Dorsolateral prefrontal cortex (tissue), 122 donors: ENCODE measurements at places on chromosomes 6 and 20. TPM values are rescaled to one million over a fixed set of nuclear protein-coding genes. Genes with fewer than 3 reads are reported as not detected.

- no peak for DNase-seq
These were observed 85.2 kb upstream of the PHACTR3 start for GRCh38 chr20:59518881-59519706.

GRCh38 chr6:3471711-3472110 lies 14.9 kb upstream of the SLC22A23 start:
- DNase-seq: no peak

DNA sequence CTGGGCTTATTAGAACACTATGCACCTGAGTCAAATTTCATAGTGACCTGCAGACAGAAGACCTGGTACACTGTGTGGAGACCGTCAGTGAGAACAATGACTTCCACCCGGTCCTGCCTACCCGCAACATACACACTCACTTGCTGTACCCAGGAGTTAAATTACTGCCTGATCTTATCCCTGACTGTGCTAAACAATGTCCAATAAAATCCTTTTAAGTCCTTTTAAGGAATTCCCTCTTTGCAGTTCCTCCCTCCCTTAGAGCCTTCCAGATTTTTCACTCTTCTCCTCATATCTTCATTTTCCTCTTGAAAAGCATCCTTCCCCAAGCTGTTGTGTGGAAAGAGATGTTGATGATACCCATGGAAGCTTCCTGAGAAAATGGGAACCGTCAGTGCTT lies 3.4 kb upstream of the KCNG1 start:
- no peak for DNase-seq

- no peak for DNase-seq
These were observed 20.7 kb downstream of the SYNJ2 start for GRCh38 chr6:158002249-158002950.

DNA sequence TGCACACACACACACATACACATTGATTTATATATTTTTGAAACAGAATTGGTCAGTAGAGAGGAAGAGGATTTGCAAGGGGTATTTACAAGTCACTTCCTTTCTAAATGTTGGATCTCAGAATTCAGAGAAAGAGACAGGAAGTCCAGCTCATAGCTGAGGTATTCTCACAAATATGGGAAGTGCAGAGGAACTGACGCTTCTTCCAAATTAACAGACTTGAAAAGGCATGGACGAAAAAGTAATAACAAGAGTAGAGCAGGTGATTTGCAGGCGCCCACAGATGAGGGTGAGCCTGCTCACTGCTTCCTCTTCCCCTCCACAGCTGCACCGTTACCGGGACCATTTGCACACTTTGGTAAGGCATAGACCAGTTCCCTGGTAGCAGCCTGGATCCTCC lies 246.4 kb downstream of the PHACTR1 start:
- DNase-seq: no peak

- DNase-seq: peak; percentile 32
These were observed 11.5 kb downstream of the ITPR3 start for GRCh38 chr6:33632558-33633039.

DNA sequence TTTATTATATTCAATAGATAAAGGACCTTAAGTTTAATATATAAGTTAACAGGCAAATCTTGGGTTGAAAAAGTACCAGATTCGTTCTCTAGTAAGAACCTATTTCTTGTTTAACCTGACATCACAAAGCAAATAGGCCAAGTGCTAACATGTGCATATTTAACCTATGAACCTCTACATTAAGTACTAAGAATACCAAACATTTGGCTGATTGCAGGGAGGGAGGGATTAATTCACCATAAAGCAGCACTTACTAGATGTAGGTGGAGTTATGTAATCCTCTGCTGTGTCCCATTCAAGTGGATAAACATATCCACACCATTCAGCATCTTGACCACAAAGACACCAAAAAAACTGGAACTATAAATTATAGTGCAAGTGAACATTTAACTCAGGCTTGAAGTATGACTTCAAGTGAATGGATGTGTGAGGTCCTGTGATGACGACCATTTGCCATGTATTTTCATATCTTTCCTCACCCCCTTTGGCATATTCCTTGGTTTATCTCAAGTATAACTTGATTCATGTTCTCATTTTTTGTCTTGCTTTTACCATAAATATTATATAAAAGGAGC lies 10.2 kb downstream of the STX11 start:
- no peak for DNase-seq

DNA sequence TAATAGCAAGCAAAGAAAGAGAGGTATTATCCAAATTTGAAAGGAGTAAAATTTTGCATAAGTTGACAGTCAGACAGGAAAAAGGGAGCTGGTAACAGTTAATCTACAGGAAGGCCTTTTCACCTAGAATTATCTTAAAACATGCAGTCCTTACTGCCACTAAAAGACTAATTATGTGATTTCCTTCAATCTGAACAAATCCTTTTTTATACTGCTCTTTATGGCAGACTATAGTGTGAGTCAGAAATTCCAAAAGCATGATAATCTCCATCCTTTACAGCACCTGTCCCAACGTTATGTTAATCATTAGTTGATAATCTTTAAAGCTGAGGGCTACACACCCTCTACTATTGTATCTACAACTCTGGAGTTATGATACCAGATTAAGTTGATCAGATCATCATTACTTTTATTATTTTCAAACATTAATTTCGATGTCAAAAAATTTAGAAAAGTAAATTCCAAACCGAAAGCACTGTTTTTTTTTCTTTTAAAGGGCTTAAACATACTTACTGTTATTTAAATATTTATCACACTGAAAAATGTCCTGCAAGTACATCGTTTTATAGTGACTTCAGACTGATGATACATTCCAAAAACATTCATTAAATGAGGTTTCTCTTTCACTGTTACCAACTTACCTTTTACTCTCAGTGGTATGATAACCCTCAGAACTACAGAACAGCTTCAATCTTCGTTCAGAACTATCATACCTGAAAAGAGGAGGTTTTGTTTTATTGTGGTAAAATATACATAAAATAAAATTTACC lies 33.2 kb upstream of the AKAP7 start:
- no peak for DNase-seq

DNA sequence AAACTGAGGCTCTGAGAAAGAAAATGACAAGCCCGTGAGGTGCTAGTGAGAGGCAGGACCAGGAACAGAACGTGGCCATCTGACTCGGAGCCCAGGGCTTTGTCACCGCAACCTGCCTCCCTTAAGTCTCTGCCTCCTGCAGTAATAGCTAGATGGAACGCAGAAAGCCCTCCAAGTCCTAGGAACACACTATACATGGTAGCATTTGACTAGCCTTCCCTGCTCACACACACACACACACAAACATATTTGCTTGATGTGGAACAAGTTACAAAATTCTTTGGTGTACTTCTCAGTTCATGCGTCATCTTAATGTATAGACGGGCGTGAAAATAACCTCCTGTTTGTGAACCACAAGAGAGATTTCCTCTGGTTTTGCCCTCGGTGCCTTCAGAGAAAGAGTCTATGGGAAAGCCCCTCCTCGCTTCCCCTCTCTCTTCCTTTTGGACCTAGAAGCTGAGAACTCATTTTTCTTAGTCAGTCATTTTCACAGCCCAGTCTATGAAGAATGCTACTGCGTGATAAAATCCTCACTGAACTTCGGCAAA lies 38.8 kb downstream of the C6orf52 start:
- no peak for DNase-seq

- DNase-seq: no peak
These were observed 481.9 kb downstream of the GJA1 start for GRCh38 chr6:121917263-121917829.

DNA sequence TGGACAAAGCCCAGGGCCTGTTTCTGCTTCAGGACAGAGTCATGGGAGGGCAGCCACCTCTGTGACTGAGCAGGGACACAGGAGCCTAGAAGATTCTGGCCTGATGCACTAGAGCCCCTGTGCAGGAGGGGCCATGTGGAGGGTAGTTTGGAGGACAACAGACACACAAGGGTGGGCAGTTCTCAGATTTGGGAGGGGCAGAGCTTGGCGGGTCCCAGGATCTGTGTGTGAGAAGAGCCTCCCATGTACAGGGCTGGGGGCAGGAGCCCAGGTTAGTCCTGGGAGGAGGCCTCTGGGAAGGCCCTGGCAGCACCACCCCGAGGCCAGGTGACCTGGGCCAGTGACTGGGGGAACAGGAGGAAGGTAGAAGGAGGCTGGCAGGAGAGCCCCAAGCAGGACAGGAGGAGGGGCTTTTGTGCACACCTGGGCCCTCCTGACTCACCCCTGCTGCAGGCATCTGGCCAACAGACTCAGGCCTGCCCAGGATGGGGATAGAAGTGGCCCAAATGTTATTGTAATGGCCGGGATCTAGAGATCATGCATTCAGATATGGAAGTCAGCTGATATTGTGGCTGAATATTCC lies 1.4 kb upstream of the ULBP3 start:
- DNase-seq: no peak

- no peak for DNase-seq
These were observed 55.2 kb upstream of the NOX3 start for GRCh38 chr6:155510879-155511278.

GRCh38 chr6:35181308-35181932 lies 32.3 kb upstream of the SCUBE3 start:
- DNase-seq: no peak

GRCh38 chr6:44122801-44123200 lies 4.5 kb downstream of the MRPL14 start:
- DNase-seq: no peak

GRCh38 chr20:12702312-12702711 lies 306.5 kb upstream of the SPTLC3 start:
- no peak for DNase-seq

GRCh38 chr6:159981071-159981402 lies 12.2 kb downstream of the IGF2R start:
- DNase-seq: no peak

DNA sequence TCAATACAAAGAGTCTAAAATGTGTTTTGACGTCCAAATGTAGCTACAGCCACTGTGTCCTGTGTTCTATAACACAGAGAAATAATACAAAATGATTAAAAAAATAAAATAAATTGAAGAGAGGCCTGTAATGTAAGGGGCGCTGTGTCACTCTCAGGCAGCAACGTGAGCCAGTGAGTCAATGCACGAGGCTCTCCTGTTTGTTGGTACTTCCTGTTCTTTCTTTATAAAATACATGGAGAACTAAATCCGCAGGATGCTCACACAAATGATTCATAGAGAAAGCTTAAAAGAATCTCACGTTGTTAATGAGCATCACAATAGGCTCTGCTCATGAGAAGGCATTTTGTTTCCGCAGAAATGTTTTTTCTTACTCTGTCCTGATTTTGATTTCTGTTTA lies 635.0 kb upstream of the AGPAT4 start:
- no peak for DNase-seq

DNA sequence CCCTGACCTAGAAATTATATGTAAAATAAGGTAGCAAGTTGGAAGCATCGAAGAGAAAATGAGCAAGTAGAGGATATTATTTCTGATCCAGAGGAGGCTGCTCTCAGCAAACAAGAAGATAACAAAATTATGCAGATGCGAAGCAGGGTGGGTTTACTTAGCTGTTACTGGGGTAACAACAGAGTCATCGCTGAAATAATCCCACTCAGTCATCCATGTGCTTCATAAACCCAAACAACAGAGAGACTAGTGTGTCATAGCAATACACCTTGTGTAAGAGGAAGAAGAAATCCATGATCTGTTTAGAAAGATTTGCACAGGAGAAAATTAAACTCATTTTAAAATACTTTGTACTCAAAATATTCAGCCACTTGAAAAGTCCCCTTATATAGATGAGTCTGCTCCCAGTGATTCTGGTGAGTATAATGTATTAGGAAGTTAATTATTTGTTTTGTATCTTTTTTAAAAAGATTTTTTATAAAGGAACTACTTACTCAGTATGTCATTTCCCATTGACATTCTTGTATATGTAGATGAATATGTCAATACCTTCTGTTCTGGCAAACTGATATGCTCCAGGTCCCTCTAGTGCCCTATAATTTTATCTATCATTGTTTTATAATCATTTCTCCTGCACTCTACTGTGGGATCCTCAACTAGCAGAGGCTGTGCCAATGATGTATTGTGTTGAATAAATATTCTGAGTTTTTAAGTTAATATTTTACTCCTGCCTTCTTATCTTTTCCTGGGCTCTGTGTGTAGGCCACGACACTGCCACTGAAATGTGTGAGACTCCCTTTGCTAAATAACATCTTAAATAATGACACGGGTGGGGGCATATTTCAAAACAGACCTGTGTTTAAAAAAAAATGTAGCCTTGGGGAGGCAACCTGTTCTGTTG lies 8.6 kb upstream of the HIVEP2 start:
- DNase-seq: no peak

DNA sequence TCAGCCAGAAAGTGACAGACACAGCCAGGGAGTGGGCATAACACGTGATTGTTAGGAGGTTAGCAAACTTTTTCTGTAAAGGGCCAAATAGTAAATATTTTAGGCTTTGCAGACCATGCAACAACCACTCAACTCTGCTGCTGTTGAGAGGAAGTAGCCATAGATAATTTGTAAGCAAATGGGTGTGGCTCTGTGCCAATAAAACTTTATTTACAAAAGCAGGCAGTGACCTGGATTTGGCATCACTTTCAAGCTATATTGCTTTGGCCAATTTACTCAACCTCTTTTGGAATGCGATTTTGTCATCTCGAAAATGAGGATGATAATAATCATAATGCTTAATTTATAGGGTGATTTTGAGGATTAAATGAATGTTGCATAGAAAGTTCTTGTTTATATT lies 152.6 kb downstream of the TSHZ2 start:
- DNase-seq: no peak

- no peak for DNase-seq
These were observed 19.0 kb downstream of the PACSIN1 start for GRCh38 chr6:34484899-34485298.

- DNase-seq: no peak
These were observed 20.2 kb upstream of the FHL5 start for GRCh38 chr6:96542702-96543101.

DNA sequence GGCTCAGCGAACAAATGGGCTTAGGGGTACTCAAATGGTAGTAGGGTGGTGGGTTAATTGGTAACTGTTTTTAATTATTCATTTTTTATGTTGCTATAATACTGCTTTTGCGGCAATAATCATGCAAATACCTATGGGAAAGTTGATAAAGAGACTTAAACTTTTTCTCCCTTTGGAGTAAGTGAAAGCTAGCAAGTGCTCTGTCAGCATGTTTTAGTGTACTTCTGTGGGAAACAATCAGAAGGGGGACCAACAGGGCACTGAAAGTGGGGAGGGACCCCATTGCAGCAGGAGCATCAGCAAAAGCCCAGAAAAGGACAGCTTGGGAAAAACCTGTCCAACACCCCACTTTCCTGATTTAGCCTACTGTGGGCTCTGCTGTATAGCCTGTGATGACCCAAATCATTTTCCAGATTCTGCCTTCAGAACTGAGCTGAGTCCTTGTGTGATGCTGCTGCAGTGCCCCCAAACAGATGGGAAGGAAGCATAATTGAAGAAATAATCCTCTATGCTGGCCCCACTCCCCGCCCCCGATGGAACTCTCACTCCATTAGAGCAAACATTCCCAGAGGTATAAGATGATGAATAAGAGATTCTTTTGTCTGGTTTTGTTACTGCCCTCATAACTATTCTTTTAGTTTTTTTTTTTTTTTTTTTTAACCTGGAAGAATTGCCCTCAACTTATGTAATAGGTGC lies 322.8 kb downstream of the CD83 start:
- DNase-seq: no peak

Gene GNRH2
- 2.1 TPM for total RNA-seq

Gene PHACTR1
- total RNA-seq: 210 TPM

Gene MLIP
- 137 TPM for total RNA-seq

Gene KCNK5
- 0.16 TPM for total RNA-seq

Gene SIM1
- total RNA-seq: not detected

Gene LIN28B
- total RNA-seq: 1.1 TPM

Gene SNX9
- 33.0 TPM for total RNA-seq

Gene TRAPPC3L
- 0.21 TPM for total RNA-seq

Gene SNAI1
- total RNA-seq: 1.2 TPM

Gene TBC1D32
- total RNA-seq: 36.9 TPM

Gene CCDC170
- 1.0 TPM for total RNA-seq

Gene FAM184A
- total RNA-seq: 21.8 TPM

Gene CAGE1
- total RNA-seq: not detected

Gene ZNF165
- 1.7 TPM for total RNA-seq
